ENCODE measurements at places on chromosomes 7 and 10. TPM values are rescaled to one million over a fixed set of nuclear protein-coding genes. Genes with fewer than 3 reads are reported as not detected.

The SAMD9L gene
- 16.4 TPM for total RNA-seq

The AGAP9 gene
- total RNA-seq = 2.0 TPM

The BMPR1A gene
- 35.3 TPM for total RNA-seq

The CALY gene
- total RNA-seq = not detected

The CRPPA gene
- total RNA-seq = 4.4 TPM

The SHH gene
- total RNA-seq = not detected

The GNAT3 gene
- not detected for total RNA-seq

The IRF5 gene
- total RNA-seq = not detected

The PVRIG gene
- not detected for total RNA-seq

The CCL24 gene
- total RNA-seq = 0.45 TPM

The CYP3A5 gene
- 1.8 TPM for total RNA-seq

The CFAP46 gene
- total RNA-seq = not detected

The ADAM12 gene
- total RNA-seq = 3.3 TPM

The RBM17 gene
- total RNA-seq = 54.1 TPM

The CAMK2G gene
- 17.6 TPM for total RNA-seq

The BMPER gene
- total RNA-seq = 1.3 TPM

The LEP gene
- total RNA-seq = not detected

The CFAP69 gene
- 0.21 TPM for total RNA-seq

The HDAC9 gene
- 63.3 TPM for total RNA-seq

The DRGX gene
- total RNA-seq = not detected

The PRR15 gene
- total RNA-seq = not detected

The GTF2IRD1 gene
- 21.2 TPM for total RNA-seq

The LIPM gene
- total RNA-seq = not detected

The FGFR2 gene
- total RNA-seq = 1.1 TPM

The ANKRD30A gene
- total RNA-seq = not detected
